ENCODE measurements at places on chromosomes 12 and 14. TPM values are rescaled to one million over a fixed set of nuclear protein-coding genes. Genes with fewer than 3 reads are reported as not detected.
A peak's percentile ranks its signal among the peaks of the same experiment; 100 is the strongest.

DNA sequence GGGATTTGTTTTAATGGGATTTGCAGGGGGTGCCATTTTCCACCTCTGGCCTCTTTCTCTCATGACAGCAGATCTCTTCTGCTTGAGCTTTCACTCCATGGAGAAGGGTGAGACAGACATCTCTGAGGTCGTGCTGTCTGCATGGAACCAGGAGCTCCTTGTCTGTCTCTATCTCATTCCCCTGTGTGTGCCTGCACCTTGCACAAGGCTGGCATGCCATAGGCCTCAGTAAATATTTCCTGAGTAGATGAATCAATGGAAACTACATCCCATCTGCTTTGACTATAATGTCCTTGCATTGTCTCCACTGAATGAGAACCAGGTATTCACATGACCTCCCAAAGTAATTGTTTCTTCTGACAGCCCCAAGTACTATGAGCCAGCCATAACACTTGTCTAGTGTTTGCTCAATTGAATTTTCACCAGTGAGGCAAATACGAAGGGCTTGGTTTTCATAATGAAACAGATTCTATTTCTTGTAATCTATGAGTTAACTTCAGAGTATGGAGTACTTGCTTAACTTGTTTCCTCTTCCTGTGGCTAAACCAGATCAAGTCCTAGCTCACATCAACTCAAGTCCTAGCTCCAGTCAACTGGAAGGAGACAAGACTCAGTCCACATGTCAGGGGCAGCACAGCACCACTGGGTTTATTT lies 32.3 kb downstream of the KCNK13 start:
- no peak for DNase-seq

GRCh38 chr12:126993898-126994297 lies 1273.1 kb upstream of the TMEM132C start:
- DNase-seq = no peak

GRCh38 chr12:6341417-6342139 lies at the start of gene TNFRSF1A:
TNFRSF1A (minus strand) TSS chr12:6342076; CDS start chr12:6341814, 262 bp downstream.
- peak; percentile 80 for DNase-seq

DNA sequence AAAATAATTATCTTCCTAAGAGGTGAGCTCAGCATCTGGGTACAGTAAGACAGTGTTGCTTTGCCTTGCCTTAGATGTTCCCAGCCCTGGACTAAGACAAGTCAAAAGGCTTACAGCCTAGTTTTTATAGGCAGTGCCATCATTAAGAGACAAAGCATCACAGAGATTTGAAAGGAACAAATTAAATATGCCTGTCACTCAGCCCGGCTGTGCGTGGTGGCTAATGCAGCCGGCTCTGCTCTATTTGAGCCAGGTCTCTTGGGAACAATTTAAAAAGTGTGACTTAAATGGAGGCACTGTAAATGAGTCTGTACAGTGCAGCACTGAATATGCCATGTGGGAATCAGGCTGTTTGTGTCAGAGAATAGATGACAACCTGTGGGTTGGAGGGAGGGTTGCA lies 1687.4 kb upstream of the FLRT2 start:
- DNase-seq = no peak

DNA sequence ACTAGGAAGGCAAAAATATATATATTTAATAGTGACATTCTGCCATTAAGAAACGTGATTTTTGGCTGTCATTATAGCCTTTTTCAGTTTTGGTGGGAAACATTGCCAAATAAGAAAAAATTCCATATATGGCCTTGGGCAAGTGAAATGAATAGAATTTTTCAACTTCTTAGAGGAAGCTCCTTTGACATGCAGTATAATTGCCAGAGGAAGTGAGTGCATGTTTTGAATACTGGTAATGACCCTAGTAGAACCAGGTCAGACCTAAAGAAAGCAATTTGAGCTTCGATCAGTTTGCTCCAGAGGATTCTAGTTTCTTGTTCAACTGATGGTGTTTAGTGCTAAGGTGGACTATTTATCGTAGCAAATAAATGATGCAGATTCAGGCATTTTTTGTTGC lies 26.2 kb upstream of the TRIM9 start:
- no peak for DNase-seq

GRCh38 chr12:52496054-52496453 lies 3.0 kb upstream of the KRT6A start:
- no peak for DNase-seq

Gene BMAL2
- polyA plus RNA-seq = 2.5 TPM

GRCh38 chr12:52506858-52507715 lies 13.1 kb downstream of the KRT5 start:
- peak; percentile 11 for DNase-seq

Gene SOAT2
- 0.24 TPM for polyA plus RNA-seq

- DNase-seq = no peak
These were observed 168.0 kb upstream of the TBX3 start for GRCh38 chr12:114851981-114852380.

Gene SMIM41
- polyA plus RNA-seq = 3.4 TPM

- peak; percentile 20 for DNase-seq
These were observed 92.9 kb downstream of the FAR2 start for GRCh38 chr12:29241821-29242591.

Gene IKZF4
- polyA plus RNA-seq = 20.7 TPM

DNA sequence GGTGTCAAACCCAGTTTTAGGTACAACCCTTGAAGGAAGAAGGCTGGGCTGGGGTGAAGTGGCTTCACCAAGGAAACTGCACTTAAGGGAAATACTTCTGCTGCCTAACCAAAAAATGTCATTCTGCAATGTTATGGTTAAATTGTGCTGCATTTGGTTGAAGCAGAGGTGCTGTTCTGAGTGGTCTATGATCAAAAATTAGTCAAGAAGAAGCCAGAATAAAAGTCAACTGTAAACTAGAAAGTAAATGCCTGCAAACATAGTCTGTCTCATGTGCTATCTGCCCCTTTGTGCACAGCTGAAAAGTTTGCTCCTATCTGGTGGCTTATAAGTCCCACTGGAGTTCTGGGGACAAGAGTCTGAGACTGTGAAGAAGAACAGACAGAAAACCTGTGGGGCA lies 158.8 kb downstream of the C12orf42 start:
- DNase-seq = no peak

DNA sequence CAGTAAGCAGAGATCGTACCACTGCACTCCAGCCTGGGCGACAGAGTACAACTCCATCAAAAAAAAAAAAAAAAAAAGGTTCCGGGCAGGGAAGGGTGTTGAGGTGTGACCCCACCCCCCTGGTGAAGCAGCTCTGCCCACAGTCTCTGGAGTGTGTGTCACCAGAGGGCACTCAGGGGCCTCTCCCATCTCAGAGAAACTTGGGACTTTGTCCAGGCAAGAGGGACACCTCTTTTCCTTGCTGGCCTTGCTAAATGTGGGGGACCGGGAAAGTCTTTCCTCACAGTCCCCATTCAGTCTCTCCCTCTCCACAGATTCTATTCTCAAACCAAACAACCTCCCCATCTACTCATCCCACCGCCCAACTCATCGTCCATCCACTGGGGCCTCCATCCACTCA lies 43.6 kb downstream of the RFLNA start:
- no peak for DNase-seq

Gene PPP1R1A
- 6.9 TPM for polyA plus RNA-seq

Gene RNFT2
- 3.6 TPM for polyA plus RNA-seq

DNA sequence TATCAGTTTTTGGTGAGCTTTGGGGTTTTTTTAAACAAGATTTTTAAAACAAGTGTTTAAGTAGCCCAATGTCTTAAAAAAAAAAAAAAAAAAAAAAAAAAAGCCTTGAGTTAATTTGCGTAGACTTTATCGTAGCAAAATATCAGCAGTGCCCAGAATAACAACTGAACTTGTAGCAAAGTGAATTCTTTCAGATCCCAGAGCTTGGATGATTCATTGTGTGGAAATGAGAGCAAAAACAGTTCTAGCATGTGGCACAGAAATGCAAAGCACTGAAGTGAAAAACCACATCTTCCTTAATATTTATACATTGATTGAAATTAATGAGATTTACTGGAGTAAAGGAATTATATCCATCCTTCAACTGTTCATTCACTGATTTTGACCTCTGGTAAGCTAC lies 258.1 kb downstream of the EGLN3 start:
- no peak for DNase-seq

DNA sequence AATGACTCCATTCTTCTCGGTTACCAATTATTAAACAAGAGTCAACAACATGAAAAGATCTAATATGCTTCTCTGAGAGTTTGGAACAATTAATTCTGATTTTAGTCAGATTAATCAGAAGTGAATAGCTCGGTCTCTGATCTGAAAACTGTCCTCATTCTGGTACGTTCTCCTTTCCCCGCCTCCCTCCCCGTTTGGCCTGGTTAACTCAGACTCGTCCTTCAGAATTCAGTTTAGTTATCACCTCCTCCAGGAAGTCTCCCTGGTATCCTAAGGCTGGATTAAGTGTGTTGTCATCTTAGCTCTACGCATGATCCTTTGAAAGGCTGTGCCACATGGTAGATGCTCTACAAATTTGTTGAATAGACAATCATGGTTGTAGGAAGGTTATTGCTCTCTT lies 22.2 kb downstream of the MAP4K5 start:
- DNase-seq = no peak

DNA sequence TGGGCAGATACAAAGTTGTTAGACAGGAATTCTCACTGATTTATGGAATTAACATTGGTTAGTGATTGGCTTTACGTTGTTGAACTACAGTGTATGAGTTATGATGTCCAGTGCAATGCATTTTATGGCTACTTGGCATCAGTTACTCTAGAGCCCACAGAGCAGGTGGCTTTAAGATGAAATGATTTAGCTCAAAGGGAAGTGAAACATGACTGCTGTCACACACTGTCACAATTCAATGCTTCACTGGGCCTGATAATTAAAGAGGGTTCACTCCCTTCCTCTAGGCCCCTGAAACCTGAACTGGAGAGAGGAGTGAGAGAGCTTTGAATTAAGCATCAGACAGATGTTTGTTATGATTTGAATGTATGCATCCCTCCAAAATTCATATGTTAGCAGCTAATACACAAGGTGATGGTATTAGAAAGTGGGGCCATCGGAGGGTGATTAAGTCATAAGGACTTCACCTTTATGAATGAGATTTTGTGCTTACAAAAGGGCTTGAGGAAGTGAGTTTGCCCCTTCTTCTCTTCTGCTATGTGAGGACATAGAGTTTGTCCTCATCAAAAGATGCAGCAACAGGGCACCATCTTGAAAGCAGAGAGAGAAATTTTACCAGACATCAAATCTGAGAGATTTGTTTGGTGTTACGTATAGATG lies 175.8 kb upstream of the GRIN2B start:
- no peak for DNase-seq

DNA sequence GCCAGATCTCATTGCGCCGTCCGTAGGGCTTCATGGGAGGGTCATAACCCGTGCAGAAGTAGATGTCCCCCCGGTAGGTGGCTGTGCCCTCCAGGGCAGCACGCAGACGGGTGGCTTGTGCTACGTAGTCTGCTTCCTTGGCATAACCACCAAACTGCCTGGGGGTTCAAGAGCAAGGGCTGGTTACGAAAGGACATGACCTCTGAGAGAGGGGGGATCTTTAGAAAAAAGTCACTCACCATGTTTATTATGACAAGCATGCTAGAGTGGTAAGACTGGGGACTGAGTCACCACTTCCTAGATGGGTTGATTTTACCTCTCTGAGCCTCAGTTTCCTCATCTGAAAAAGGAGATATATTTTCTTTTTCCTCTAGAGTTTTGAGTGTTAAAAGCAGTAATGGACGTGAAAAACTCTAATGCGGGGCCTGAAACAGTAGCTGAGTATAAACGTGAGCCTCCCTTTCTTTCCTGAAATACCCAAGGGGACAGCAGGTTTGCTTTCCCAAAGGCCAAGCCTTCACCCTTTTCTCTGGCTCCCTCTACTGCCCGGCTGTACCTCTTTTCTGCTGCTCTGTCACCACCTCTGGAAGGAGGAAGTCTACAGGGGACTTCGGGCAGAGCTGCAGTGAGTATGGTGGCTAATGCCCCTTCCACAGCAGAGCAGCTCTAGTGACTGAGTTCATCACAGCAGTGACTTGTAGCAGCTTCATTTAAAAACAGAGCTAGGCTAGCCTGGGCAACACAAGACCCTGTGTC lies 23.5 kb upstream of the GPRC5D start:
- no peak for DNase-seq

Gene SOX5
- polyA plus RNA-seq = 35.8 TPM

DNA sequence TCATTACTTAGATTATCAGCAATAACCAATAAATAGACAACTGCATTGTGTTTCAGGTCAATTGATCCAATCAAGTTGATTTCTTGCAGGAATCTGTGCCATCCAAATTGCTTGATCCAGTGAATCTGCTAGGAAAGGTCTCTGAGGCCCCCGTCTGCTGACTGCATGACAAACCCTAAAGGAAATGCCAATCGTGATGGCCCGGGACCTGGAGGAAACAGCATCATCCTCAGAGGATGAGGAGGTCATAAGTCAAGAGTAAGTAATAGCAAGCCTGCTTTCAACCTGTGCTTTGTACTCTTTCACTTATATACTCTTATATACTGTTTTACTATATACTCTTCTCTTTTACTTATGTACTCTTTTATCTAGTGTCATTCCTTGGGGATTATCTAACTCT lies 1.9 kb downstream of the TTLL5 start:
- DNase-seq = no peak

Gene SLC17A8
- 4.6 TPM for polyA plus RNA-seq

- DNase-seq = no peak
These were observed 461.7 kb downstream of the GXYLT1 start for GRCh38 chr12:41683023-41683422.

GRCh38 chr12:97940105-97940504 lies 477.5 kb downstream of the RMST start:
- no peak for DNase-seq

DNA sequence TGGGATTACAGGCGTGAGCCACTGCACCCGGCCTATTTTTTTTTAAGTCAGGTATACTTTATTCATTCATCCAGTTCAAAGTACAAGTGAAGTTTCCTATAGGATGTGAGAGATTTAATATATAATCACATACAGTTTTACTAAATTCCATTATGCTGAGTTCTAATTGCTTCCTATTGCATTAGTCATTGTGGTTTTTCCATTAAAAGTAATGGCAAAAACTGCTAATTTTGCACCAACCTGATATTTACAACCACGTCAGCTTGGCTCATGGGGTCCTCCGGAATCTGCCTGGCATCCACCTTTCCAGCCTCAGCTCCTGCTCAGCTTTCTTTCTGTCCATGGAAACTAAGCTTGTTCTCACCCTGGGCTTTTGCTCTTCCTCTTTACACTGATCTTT lies 67.0 kb upstream of the CSRP2 start:
- DNase-seq = no peak

DNA sequence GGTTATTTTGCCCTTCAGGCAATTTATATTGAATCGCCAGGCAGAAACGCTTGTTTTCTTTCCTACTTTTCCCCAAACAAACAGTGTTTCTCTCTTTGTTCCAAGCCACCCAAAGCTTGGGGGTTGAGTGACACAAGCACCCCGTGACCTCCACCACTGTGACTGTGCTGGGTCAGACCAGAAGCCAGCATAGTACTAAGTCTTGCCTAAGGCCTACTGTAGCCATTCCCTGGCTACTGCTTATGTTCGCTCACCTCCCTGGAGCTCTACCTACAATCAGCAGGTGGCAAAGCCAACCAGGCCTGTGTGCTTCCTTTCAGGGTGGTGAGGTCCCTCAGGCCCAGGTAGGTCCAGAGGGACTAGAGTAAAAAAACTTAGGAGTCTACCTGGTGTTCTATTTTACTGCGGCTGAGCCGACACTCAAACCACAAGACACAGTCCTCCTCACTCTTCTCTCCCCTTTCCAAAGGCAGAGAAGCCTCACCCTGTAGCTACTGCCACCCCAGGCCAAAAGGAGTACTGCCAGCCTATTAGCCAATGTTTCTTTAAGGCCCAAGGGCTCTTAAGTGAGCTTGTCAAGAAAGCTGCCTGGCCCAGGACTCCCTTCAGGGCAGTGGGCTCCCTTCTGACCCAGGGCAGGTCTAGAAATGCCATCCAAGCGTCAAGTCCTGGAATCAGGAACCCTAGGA lies 411.8 kb upstream of the MIS18BP1 start:
- DNase-seq = no peak

- DNase-seq = no peak
These were observed 26.7 kb upstream of the CRIP2 start for GRCh38 chr14:105447651-105448640.
